ENCODE measurements at places on chromosomes 12 and 14. TPM values are rescaled to one million over a fixed set of nuclear protein-coding genes. Genes with fewer than 3 reads are reported as not detected.

KRT6C gene
- polyA plus RNA-seq, result not detected

GIT2 gene
- polyA plus RNA-seq, result 34.7 TPM

CACNA1C gene
- polyA plus RNA-seq, result 7.9 TPM

GZMH gene
- 0.24 TPM for polyA plus RNA-seq
